Fibroblast of skin of back (primary cell): ENCODE measurements at places on chromosomes 12 and 14.

DNA sequence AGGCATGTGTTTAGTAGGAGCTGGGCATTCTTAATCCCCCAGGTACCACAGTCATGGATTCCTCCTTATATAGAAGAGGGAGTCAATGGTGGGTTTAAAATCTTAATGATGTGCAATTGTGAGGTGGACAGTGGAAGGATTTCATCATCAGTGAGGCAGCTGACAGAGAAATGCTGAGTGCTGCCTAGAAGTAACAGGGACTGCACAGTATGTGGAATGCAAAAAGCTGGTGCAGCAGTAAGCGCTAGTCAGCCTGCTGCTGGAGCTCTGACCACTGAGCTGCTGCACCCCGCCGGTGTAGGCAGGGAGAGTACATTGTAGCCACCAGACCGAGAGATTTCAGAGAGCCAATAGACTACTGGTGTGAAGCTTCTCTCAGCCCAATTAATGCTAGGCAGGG is 80.5 kb upstream of the DACT1 start:
- peak; percentile 20 for DNase-seq

GRCh38 chr14:76917745-76918255 is 91.6 kb downstream of the LRRC74A start:
- no peak for DNase-seq

DNA sequence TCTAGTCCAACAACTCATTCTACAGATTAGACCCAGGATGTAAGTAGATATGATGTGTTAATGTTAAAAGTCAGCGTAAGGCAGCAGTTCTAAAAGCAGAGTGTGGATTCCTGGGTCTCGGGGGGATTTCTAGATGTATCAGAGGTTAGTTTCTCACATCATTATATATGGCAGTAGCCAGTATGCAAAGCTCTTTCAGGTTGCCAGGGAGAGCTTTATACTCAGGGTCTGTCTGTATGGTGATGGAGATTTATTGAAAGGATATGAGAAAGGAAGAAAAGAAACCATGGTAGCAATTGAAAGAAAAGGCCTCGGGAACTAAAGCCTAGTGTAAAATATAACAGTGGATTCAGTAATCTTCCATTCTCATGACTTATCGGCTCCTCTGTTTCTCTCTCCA is 26.2 kb upstream of the PAWR start:
- DNase-seq = no peak

- no peak for DNase-seq
These were observed 1548.6 kb upstream of the TMEM132C start for GRCh38 chr12:126718365-126718764.

GRCh38 chr14:96663491-96664067 is 133.6 kb upstream of the VRK1 start:
- DNase-seq = no peak

GRCh38 chr14:92175811-92176210 is 54.0 kb downstream of the CPSF2 start:
- no peak for DNase-seq

GRCh38 chr12:21054334-21054733 is 76.7 kb upstream of the SLCO1B1 start:
- peak; percentile 51 for DNase-seq

DNA sequence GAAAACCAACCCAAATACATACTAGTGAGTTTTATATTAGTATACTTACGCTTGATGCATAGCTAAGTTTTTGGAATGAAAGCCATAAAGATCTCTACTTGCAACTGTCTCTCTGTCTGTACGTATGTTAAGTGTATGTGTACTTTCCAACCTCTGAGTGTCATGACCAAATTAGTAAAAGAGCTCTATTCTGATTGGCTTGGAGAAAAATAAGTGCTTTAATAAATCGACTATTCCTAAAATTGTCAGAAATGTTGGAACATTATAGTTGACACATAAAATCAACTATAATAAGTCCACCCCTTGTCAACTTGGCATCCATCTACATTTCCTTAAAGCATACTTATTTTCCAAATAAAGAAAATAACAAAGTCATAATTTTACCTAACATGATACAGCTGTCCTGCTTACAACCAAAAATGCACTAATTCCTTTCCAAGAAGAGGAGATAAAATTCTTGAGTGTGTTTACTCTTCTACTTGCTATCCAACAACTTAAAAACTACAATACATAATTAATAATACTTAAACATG is 507.4 kb upstream of the ATP2B1 start:
- no peak for DNase-seq

DNA sequence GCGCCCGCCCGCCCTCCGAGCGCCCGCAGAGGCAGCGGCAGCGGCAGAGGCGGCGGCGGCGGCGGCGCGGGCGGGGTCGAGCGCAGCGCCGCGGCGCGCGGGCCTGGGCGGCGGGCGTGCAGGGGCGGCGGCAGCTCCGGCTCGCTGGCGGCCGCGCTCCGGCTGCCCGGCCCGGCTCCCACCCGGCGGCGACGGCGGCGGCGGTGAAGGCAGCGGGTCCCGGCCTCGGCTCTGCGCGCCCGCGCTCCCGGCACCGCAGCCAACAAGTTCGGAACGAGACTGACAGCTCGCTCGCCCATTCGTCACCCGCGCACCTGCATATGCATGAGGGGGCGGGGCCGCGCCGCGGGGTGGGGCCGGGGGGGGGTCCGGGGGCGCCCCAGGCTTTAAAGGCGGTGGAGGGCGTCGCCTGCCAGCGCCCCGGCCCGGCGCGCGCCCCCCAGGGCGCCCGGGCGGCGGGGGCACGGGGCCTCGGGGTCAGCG is at the start of gene JAG2:
TSS of gene JAG2 (minus strand) at position 281 of the 483 bp plus-strand sequence. CDS start 356 bp downstream, outside the sequence.
- no peak for DNase-seq

DNA sequence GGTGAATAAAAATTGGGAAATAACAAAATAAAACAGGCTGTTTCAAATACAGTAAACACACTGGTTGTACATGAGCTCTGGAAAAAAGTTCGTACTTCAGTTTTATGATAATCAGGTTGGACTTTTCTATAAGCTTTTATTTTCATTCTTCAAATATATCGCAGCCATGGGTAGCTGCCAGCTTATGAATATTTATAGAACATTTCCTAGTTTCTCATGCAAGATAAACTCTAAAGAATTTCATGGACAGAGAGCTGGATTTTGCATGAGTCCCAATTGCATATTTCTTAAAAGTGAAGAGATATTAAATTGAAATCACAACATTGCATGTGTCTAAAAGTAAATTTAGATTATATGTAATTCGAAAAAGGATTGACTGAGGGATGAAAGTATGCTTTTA is 827.6 kb downstream of the SLC6A15 start:
- peak; percentile 54 for DNase-seq

- DNase-seq = no peak
These were observed 93.1 kb upstream of the PKP2 start for GRCh38 chr12:32989705-32990104.

- DNase-seq = peak; percentile 73
These were observed 19.6 kb upstream of the ATP5MC2 start for GRCh38 chr12:53695152-53696145.

DNA sequence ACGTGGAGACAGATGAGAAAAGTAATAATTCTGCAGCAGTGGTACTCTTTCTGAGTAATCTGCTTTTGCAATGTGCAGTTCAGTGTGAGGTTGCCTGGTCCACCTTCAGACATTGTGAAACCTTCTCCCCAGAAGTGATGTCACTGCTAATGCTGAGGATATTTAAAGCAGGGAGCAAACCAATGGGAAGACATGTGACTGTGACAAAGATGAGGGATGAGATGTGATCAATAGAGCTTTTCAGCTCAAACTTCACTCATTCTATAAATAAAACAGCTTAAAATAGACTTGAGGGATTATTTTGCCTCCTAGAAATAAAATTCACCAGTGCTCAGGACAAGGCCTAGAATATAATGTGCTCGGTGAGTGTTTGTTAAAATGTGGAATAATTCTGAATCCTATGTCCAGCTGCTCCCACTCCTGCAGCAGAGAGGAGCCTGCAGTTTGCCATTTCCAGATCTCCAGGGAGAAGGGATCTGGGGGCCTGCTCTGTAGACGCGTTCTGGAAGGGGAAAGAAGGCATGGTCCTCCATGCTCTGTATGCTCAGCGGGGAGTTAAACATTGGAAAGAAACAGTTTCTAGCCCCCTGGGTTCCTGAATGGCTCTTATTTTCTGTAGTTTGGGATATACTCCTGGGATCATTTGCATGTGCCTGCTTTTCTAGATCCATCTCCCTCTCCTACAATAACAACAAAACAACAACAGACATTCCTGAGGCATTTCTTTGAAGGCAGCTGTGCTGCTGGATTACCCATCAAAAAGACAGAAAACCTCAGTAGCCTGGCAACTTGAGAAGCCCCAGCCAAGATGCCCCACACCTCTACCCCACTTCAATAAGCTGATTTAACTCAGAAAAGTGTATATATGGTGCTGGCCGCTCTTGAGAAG is 8.9 kb downstream of the SLC7A8 start:
- DNase-seq = no peak

DNA sequence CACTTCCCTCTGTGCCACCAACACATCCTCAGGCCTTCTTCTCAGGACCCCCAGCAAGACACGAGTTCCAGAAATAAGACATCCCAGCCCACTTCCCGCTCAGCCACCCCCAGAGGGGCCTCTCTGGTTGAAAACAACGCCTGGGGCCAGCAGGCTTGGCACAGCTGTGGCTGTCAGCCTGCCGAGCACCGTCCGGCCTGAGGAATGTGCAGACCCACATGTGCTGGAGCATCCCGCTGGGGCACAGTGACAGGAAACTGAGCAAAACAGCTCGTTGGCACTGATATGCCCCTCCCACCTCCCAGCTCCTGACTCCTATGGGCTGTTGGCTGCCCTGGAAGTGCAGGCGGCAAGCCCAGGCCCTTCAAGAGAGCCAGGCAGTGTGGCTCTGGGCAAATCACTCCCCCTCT is 1.4 kb downstream of the SYNE3 start:
- DNase-seq = peak; percentile 89

DNA sequence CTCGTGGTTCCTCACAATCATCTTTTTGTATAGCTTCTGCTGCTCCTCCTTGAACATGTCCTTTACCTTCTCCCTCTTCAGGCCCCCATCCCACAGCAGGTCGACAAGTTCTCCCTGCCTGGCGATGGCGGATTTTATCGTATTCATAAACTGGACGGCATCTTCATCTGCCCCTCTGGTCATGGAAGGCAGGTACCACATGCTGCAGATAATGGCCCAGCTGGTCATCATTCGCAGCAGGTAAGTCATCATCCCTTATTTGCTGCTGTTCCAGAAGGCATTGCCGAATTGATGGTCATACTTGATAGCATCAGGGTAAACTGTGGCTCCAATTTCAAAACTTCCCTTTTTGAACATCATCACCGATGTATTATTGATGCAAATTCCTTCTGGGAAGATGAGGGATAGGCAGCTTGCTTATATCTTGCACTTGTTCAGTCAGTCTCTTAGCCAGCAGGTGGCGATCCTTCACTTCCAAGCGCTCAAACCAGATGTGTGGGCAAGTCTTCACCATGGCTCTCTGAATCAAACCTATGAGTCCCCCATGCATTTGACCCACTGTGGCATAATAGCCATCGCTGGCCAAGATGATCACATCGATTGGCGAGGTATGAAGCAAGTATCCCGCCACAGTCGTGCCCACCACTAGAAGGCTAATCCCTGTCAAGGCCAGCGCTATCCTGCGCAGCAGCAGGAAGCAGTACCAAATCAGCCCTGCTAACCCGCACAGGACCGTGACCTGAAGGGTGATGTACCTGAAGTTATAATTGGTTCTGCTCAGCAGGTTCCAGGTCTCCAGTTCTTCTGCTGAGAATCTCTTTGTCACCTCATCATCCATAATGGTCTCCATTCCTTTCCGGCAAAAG is 381.5 kb upstream of the STXBP6 start:
- DNase-seq = peak; percentile 5

DNA sequence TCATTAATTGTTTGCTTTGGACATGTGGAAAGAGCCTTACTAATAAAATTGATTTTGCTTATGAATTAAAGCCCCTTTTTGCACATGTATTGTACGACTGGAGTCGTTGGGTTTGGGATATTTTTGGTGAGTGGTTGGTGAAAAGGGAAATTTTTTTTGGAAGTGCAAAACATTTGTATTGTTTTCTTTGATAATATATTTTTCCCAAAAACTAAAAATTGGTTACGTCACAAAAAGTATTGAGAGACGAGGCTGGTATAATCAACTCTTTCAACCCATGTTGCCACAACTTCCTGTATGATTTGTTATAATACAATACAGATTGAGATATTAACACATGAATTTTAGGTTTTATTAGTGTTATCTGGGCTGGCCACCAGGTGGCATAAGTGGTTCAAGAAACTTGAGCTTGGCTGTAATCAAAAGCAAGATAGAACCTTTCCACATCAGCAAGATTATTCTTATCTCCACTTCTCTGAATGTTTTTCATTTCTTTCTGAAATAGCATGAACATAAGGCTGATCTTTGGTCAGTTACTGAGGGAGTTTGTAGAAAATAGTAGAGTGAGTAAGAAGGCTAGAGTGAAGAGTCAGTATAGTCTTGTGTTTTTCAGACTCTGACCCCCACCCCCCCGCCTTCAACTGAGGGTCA is 8.7 kb downstream of the NGDN start:
- DNase-seq = peak; percentile 69

DNA sequence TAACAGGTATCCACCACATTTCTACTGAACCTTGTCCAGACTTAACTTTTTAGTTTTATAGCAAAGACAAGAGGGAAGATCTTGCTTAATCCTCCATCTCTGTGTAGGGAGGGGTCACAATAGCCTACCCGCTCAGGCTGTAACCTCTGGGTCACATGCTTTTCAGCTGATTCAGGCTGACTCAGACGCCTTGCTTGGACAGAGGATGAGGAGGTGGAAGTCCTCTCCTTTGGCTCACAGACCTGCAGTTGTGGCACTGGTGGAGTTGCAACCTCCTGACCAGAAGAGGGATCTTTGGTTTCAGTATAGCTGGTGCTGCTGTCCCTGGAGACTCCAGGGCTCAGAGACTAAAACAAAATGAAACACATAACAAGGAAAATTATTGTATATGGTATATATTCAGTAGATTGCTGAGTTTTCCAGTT is 16.2 kb downstream of the ACIN1 start:
- peak; percentile 93 for DNase-seq

DNA sequence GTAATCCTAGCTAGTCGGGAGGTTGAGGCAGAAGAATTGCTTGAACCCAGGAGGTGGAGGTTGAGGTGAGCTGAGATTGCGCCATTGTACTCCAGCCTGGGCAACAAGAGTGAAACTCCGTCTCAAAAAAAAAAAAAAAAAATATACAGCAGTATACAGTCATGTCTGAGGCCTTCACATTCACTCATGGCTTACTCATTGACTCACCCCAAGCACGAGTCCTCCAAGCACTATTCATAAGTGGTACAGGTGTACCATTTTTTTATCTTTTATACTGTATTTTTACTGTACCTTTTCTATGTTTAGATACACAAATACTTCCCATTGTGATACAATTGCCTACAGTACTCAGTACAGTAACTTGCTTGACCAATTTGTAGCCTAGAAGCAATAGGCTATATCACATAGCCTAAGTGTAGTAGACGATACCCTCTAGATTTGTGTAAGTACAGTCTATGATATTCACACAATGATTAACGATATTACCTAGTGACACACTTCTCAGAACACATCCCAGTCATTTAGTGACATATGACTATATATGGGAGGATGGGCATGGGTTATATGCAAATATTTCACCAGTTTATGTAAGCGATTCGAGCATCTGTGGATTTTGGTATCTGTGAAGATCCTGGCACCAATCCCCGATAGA is 12.2 kb downstream of the LLPH start:
- DNase-seq = no peak

GRCh38 chr14:38786921-38787320 is 316.1 kb downstream of the SEC23A start:
- no peak for DNase-seq

- no peak for DNase-seq
These were observed 131.7 kb downstream of the VRK1 start for GRCh38 chr14:96928779-96929380.

GRCh38 chr14:92520102-92521057 is 6.8 kb downstream of the RIN3 start:
- no peak for DNase-seq
